ENCODE measurements at places on chromosomes 11 and 22. TPM values are rescaled to one million over a fixed set of nuclear protein-coding genes. Genes with fewer than 3 reads are reported as not detected.

DNA sequence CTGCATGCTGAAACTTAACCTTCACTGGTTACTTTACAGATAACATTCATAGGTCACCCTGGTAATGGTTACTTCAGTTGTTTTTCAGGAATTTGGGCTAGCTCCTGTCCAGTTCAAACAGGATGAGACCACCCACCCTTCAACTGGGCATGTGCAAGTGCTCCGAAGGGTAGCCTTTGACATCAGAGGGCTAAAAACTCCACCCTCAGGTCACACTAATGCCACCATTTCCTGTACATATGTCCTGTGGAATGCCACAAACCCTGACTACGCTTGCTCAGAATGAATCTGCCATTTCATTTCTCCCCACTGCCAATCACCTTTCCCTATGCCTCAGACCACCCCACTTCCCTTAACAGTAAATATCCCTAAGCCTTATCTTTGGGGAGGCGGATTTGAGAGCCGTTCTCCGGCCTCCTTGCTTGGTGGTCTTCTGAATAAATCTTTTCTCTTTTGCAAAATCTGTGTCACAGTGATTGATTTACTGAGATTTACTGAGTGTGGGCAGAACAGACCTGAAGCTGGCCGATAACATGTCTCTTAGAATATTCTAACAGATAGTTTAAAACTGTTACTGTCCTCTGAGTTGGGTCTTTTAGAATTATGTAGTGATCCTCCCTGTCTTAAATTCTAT is 25.4 kb upstream of the FXYD2 start:
- DNase-seq = no peak

Gene MB
- 0.47 TPM for polyA plus RNA-seq

Gene HEPN1
- polyA plus RNA-seq = not detected

DNA sequence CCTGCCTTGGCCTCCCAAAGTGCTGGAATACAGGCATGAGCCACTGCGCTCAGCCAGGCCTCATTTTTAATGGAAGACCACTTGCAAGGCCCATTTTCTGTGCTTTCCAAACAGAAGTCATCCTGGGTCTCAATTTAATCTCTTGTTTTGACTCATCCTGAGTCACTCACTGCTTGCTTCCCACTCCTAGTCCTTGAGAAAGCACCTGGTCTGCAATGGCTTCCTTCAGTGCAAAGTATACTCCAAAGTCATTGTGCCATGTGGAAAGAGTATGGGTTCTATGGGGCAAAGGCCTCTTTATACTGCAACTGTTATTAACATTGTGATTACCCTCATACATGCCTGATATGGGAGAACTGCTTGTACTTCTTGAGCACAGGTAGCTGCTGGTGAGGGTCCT is 18.3 kb upstream of the SLC5A1 start:
- DNase-seq = peak; percentile 13

Gene KCNQ1
- polyA plus RNA-seq = not detected

DNA sequence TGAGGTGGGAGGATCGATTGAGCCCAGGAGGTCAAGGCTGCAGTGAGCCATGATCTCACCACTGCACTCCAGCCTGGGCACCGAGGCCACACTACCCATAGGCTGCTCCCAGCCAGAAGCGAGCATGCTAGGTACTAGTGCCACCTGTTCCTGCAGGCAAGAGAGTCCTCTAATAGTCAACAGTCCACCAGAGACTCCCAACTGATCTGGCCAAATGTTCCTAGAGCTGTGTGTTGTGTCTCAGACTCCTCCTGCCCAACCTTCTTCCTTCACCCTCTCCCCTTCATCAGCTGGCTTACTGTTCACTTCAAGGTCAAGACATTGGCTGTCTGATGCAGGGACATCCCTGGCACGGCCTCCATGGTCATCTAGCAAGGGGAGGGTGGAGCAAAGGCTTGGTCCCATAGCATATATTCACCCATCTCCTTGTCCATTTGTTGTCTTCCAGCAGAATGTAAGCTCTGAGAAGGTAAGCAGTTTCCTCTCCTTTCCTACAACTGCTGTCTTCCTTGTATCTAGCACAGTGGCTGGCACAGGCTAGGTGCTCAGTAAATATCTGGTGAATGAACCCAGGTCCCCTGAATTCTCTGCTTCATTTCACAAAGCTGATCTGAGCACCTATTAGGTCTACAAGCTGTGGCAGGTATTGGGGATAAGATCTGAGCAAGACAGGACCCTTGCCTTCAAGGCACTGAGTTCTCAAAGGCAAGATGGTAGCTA is 126.2 kb upstream of the SERPIND1 start:
- no peak for DNase-seq

DNA sequence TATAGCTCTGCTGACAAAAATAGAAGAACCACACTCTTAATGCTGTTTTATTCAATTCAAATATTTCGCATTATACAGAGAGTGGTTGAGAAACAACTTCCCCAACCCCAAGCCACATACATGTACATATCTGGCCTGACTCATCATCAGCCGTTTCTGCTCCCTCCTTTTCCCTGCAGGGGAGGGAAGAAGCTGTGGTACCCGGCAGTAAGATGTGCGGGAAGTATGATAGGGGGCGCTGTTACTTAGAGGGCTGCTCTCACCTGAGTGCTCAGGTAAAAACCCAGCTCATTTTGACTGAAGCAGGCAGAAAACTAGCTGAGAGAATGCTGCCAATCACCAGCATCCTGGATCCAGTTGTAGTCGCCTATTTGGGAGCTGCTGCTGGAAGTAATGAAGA is 85.5 kb downstream of the NELL1 start:
- no peak for DNase-seq

Gene WBP2NL
- 0.14 TPM for polyA plus RNA-seq

Gene DUSP8
- not detected for polyA plus RNA-seq

Gene SLC25A18
- not detected for polyA plus RNA-seq

Gene TRIM29
- 0.86 TPM for polyA plus RNA-seq

Gene SLC22A12
- polyA plus RNA-seq = not detected

- DNase-seq = no peak
Measured at GRCh38 chr22:37459206-37459605, 27.0 kb downstream of the MFNG start.

GRCh38 chr11:99418927-99419720 is 398.4 kb downstream of the CNTN5 start:
- DNase-seq = no peak

Gene TBX1
- polyA plus RNA-seq = 2.8 TPM

Gene A4GALT
- polyA plus RNA-seq = 14.8 TPM

Gene MYEOV
- polyA plus RNA-seq = 8.7 TPM

Gene CHRM4
- not detected for polyA plus RNA-seq

Gene ATG2A
- polyA plus RNA-seq = 6.3 TPM

- peak; percentile 80 for DNase-seq
Measured at GRCh38 chr11:94740083-94741021, 27.8 kb upstream of the AMOTL1 start.
